Trophoblast cell (in vitro differentiated cells and primary cell): ENCODE measurements at places on chromosomes 7 and 10.
A peak's percentile ranks its signal among the peaks of the same experiment; 100 is the strongest.

DNA sequence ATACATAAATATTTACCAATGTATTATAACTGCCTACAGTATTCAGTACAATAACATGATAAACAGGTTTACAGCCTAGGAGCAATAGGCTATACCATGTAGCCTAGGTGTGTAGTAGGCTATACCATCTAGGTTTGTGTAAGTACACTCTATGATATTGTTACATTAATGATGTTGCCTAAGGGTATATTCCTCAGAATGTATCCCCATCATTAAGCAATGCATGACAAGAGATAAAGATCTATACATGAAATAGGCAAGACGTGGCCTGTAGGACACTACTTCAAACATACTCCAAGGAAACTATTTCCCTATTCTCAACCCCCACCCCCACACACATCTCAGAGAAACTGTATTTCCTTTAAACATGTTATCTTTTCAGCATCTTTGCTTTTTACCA, 15.3 kb upstream of the ADAM22 start:
- DNase-seq: no peak

DNA sequence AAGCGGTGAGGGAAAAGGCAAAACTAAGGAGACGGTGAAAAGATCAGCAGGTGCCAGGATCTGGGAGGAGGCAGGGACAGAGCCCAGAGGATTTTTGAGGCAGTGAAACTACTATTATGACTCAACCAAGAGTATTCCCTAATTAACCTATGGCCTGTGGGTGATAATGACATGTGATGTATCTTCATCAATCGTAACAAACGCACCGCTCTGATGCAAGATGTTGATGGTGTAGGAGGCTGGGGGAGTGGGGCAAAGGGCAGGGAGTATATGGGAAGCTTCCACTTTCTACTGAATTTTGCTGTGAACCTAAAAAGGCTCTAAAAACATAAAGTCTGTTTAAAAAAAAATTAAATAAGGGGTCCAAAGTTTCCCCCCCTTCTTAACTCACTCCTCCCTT, 25.5 kb upstream of the EZH2 start:
- peak; percentile 2 for DNase-seq

DNA sequence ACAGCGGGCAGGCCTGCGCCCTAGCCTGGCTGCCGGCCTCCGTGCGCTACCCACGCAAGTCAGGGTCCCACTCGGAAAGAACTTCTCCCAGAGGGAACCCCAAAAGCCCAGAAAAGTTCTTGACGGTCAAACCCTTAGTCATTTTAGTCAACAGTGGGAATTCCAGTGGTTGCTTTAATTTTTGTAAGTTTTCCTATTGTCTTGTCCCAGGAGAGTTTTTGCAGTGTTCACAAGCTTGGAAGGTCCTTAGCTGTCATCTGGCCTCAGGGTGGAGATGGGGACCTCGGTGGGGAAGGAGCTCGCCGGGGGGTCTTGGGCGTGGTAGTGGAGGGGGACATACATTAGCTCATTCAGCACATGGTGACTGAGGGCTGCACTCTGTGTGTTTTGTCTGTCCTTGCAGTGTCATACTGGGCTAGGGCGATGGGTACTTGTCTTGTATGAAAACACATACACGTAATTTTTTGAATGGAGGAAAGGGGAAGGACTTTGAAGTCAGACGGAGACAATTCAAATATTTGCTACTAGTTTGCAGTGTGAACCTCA, 736 bp downstream of the MINDY4 start:
- DNase-seq: no peak

GRCh38 chr7:30335763-30336487, 51.5 kb downstream of the ZNRF2 start:
- no peak for DNase-seq

- DNase-seq: no peak
These were observed 21.4 kb downstream of the UBN2 start for GRCh38 chr7:139252451-139252850.

GRCh38 chr10:91797048-91797690, 1.1 kb upstream of the TNKS2 start:
- peak; percentile 62 for DNase-seq

- DNase-seq: no peak
These were observed 3.4 kb upstream of the PIP4K2A start for GRCh38 chr10:22717728-22718127.

- no peak for DNase-seq
These were observed 209.0 kb upstream of the ZMIZ1 start for GRCh38 chr10:78859769-78860168.
